CD4-positive, alpha-beta T cell treated with Interleukin-10 for 1 hour (primary cell): ENCODE measurements at places on chromosomes 12 and 14.
A peak's percentile ranks its signal among the peaks of the same experiment; 100 is the strongest.

DNA sequence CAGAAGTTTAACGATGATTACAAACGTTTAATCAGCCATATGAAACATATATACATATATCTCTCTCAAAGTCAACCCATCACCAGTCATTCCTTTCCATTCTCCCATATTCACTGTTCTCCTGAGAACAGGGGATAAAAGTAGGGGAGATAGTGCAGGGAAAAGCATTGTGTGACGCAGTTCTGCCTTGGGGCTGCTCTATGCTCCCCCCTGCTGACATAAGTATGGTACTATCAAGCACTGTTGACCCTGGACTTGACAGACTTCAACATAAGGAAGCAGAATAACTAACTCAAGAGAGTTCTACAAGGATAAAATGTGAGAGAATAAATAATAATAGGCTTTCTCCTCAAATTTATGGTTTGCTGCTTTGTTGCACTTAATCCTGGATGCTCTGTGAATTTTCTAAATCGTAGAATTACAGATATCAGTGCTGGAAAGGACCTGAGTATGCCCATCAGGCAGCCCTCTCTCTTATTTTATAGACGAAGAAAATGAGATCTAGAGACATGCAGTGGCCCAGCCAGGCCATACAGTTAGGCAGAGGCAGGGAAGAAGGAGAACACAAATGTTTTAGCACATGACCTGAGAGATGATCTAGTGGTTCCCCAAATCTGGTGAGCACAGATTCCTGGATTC is 87.2 kb downstream of the SCN8A start:
- DNase-seq: peak; percentile 26

DNA sequence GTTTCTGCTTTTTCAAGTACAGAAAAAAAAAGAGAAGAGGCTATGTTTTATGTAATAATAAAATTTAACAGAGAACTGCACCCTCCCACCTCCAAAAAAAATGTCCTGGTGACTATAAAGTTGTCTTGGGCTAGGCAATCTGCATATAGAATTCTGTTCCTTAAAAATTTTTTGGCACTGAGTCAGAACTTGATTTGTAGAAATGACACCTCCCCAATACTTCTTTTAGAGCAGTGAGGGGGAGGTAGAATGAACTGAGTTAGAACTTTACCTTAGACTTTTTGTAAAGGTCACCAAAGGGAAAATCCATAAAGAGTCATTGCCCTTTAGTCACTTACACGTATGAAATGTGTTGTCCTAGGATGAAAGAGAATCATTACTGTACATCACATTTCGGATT is 80.0 kb downstream of the BTG1 start:
- no peak for DNase-seq

GRCh38 chr12:51118706-51119105 is 35.3 kb upstream of the CSRNP2 start:
- no peak for DNase-seq

DNA sequence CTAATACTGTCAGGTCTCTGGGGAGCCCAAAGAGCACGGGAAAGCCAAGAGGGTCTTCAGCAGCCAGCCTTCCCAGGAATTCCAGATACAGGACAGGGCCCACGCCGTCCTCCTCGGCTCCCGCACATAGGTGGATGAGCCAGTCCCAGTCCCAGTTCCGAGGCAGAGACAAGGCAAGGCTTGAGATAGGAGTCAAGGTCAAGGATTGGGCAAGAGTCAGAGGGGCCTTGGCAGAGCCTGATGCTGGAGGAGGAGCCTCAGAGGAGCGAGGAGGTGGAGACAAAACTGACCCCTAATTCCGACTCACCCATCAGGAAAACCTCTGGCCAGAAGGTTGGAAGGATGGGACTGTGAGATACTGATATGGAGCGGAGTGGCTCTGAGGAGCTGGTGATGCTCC is 21.0 kb downstream of the KRT80 start:
- DNase-seq: no peak

- DNase-seq: no peak
Measured at GRCh38 chr14:72833174-72833573, 60.7 kb downstream of the DPF3 start.

DNA sequence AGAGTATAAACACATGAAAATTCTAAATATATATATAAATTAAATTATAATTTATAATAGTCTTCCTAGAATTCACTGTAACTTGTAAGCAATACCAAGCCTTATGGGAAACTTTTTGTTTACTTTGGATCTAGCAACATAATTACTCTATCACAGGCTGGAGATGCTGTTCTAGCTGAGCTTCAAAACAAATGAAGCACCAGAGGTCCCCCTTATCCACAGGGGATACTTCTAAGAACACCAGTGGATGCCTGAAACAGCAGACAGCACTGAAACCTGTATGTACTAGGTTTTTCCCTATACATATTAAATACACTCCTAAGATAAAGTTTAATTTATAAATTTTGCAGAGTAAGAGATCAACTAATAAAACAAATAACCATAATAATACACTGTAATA is 96.6 kb downstream of the CDK17 start:
- no peak for DNase-seq

- DNase-seq: no peak
Measured at GRCh38 chr14:81826081-81826480, 292.4 kb upstream of the SEL1L start.

GRCh38 chr12:124369055-124369826 is 74.3 kb downstream of the RFLNA start:
- DNase-seq: no peak

- DNase-seq: no peak
Measured at GRCh38 chr12:591167-592023, 71.8 kb downstream of the NINJ2 start.

DNA sequence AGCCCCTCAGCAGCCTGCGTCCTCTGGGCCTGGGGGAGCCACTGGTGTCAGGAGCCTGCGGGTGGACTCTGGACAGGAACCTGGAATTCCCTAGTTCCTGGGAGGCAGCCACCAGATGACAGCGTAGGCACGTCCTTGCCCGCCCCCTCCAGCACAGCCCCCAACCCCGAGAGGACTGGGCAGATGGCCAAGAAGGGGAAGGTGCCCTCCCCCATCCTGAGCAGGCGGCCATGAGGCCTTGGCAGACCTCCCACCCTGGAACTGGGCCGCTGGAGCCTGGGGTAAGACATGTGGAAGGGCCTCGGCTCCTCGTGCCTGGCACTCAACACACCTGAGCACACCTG is 60.4 kb upstream of the FBRSL1 start:
- DNase-seq: no peak

DNA sequence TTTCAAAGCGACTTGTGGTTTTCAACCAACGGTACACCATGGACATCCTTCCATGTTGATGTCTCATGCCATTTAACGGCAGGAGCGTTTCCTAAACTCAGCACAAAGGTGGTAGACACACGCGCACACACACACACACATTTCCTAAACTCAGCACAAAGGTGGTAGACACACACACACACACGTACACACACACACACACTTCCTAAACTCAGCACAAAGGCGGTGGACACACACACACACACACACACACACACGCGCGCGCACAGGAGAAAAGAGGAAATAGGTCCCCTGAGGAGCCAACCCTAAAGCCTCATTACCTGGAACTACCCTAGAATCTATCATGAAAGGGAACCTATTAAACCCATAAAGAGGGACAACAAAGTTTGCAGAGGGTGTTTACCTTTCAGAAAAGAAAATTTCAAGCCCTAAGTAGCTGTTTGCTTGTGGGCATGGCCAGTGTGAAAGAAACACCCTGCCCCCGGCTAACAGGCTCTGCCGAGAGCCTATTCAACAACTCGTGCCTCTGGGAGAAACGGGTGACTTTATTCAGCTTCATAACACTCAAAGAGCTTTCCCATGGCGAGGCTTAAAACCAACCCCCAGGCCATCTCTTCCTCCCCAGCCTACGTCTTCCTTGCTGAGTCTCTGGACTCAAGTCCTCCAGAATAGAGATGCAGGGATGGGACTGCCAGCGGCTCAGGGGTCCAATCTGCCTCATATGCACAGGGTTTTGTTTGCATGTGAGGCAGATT is 31.8 kb downstream of the SLC8B1 start:
- peak; percentile 18 for DNase-seq

DNA sequence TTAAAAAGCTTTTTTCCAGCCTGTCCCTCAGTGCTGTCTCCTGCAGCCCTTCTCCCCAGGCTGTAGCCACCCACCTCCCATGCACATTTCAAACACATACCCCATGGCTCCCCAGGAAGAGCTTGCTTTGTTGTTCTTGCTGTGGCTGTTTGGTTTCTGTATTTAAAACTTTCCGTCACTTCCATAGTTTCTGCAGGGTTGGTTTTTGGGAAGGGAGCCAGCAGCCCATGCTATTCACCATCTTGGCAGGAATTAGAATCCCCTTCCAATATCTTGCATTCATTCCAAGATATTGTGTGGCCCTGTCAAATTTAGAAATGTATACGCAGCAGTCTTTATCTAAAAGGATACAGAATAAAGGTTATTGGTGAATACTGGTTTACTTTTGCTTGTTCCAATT is 29.6 kb downstream of the CFAP251 start:
- no peak for DNase-seq
